ENCODE measurements at places on chromosomes 7 and 10.

GRCh38 chr7:100413346-100413745 is 15.2 kb downstream of the ZCWPW1 start:
- DNase-seq = no peak

DNA sequence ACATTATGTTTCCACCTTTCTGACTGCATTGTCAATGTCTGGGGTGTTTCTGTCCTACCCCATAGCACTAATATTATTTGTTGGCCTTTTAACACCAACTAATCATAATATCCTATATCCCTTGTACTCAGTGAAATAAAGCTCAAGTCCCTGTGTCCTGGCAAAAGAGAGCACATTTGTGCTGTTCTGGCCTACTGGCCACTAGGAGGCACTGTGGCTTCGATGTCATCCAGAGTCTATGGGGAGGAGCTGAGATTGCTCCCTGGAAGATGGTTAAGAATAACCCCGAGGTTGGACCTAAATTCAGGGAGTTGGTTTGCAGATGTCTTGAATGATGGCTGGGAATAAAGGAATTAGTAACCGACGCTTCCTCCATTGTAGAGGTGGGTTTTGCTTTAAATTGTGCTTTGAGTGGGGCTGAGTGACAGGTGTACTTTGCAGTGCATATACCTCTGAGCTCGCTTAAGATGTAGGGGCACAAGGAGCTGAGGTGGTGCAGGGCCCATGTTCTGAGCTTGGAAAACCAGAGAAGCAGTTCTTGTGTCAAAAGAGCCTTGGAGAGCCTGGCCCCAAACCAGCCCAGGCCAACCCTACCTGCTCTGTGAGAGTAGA is 191.2 kb upstream of the PRSS1 start:
- DNase-seq = peak; percentile 29

DNA sequence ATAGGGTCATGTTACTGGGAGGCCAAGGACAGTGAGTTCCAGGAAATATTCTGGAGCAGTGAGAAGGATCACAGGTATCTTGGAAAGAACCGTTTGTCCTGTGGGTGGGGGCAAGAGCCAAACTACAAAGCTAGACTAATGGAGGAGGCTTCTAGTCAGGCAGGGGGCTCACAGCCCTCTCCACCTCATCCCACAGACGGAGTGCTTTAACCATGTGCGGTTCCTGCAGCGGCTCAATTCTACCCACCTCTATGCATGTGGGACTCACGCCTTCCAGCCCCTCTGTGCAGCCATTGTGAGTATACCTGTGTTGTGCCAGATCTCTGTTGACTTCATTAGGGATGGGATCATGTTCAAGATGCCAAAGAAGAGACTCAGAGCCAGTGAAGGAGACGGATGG is 8.1 kb downstream of the SEMA4G start:
- no peak for DNase-seq

GRCh38 chr10:61130366-61130765 is 186.4 kb upstream of the RHOBTB1 start:
- DNase-seq = no peak

DNA sequence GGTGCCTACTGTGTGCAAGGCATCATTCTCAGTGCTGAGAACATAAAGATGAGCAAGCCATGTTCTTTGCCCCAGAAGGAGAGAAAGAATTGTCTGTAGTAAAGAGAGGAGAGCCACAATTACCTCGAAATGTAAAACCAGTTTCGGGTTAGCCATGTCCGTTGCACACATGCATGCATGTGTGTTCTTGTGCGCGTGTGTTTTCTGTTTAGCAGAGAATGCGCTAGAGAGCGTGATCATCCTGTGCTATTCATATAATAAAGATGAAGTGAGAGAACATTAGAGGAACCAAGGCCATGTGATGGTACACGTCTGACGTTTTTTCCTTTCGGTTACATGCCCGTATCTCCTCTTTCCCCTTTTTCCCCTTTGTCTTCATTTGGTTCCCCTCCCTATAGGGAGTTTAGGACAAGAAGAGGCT is 158.2 kb downstream of the CELF2 start:
- no peak for DNase-seq

DNA sequence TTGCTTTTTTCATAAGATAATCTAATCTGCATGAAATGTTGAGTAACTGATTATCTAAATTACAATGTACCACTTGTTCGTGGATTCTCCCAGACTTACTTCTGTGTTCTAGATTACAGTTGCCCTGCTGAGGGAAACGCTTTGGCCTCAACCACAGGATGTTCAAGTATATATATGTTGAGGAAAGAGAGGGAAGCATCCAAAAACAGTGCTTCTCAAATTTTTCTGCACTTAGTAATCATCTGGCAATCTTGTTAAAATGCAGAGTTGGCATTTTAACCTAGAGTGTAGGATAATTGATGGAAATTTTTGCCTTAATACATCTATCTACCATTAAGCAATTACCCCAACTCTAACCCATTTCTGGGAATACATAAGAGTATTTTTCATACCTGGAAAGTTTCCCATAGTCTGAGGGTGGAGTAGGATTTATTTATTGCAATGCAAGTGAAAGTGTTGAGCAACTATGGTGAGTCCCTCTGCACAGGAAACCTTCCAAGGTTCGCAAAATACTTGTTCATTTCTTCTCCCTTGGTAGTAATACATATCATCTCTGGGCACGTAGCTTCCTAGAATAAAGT is 59.6 kb upstream of the C1GALT1 start:
- no peak for DNase-seq

DNA sequence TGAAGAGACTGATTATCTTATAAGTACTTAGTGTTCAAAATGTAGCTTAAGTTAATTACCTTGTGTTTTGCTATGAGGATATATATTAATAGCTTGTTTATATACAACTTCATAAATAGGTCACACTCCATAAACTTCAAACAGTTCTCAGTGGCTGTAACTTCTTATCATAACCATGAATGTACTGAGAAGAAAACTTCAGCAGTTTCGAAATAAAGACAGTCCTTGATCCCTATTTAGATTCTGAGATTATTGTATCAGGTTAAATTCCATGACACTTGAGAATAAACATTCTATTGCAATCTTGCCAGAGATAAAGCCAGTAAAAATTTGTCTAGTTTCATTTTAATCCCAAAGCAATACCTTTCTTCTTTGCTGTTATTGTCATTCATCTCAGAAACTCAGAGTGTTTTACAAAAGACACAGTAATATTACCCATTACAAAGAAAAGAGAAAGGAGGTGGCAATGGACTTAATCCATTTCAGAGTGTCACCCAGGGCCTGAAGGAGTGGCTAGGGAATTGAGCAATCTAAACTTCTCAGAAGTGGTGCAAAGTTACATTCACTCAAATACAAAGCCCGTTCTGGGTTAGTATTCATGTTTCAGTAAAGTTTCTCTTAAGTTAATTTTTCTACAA is 403.6 kb downstream of the SEMA3D start:
- no peak for DNase-seq

GRCh38 chr7:44629829-44630522 is 23.5 kb downstream of the OGDH start:
- no peak for DNase-seq

GRCh38 chr7:84484502-84485079 is 290.0 kb upstream of the SEMA3A start:
- no peak for DNase-seq

DNA sequence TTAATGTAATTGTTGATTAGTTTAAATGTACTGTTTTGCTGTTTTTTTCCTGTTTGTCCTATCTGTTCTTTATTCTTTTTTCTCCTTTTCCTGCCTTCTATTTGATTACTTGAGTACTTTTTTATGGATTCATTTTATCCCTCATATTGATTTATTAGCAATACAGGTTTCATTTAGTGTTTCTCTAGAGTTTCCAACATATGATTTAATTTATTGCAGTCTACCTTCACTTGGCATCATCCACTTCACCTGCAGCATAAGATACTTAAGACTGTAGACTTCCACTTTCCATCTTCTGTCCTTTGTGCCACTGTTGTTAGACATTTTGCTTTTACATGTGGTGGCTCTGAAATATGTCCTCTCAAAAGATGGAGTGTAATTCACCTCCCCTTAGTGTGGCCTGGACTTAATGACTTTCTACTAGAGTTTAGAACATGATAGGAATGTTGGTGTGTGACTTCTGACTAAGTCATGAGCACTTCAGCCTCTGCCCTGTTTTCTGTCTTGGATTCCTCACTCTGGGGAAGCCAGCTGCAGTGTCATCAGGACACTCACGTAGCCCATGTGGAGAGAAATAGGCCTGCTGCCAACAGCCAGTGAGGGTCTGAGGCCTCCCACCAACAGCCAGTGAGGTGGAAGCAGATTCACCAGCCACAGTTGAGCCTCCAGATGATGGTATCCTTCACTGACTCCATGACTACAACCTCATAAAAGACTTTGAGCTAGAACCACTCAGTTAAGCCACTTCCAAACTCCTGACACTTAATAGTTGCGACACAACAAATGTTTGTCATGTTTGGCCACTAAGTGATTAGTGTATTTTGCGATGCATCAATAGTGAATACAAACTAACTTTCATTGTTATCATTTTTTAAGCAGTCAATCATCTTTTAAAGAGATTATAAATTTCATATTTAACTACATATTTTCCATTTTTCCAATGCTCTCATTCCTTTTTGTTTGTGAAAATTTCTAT is 643.5 kb upstream of the DPP6 start:
- no peak for DNase-seq

GRCh38 chr10:32072025-32072800 is 16.0 kb upstream of the KIF5B start:
- DNase-seq = no peak

DNA sequence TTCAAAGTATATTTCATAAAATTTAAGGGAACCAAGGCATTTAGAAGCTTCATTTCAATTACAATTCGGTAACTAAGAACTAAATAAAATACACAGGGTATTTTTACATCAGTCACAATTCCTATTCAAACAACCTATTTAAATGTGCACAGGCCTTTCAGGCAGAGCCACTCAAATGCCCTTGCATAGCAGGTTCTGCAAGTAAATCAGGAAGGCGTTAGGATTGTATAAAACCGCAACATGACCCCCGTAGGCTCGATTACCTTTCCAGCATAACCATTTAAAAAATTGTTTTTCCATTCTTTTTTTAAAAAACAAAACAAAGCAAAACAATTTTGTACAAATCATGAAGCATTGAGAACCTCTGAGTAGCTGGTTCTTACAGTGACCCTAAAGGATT is 289.9 kb upstream of the SP8 start:
- no peak for DNase-seq

- no peak for DNase-seq
Measured at GRCh38 chr10:118729641-118730258, 25.0 kb downstream of the CACUL1 start.

- DNase-seq = no peak
Measured at GRCh38 chr10:114212153-114212552, 26.9 kb upstream of the VWA2 start.

GRCh38 chr10:133359554-133359971 is 1.7 kb upstream of the FUOM start:
- no peak for DNase-seq

DNA sequence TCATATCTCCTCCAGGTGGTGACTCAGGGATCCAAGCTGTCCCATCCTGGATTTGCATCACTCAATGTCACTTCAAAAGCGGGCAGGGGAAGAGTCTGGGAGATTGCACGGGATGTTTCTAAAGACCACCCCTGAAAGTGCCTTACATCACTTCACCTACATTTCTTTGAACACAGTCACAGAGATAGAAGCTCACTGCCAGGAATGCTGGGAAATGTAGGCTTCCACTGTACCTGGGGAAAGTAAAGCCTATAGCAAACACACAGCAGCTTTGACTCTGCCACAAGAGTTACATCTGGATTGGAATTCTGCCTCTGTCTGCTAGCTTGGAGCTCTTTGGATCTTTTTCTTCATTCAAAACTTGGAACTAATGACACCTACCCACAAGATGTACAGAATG is 300.9 kb downstream of the WDR11 start:
- no peak for DNase-seq

DNA sequence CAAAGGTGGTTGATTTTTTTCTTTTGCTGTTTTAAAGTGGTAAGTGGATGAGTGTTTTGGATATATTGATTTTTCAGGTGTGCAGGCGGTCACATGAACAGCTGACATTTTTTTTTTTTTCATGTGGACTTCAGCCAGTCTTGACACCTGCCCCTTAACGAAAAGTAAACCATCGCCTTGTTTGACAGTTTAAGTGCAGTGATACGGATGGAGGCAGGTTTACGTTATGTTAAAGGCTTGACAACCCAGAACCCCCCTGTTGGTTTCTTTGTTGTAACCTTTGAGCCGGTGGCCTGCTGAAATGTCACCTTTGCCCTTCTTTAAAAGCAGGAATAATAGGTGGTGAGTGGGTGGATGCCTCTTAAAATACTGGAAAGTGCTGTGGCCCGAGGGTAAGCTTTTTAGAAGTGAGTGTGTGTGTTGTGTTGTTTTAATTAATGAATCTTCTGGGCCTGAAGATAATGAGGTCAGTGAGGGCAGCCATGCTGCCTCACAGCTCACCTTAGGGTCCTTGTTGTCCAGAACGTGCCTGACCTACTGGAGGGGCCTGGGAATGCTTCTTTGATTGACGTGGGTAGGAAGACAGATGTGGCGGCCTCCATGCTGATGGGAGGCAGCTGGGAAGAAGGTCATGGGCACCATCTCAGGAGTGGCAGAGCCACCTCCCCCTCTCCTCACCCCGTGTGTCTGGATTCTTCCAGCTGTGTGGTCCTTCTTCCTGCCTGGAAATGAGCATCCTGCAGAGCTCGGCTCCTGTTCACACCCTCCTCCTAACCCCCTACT is 69.8 kb downstream of the TCF7L2 start:
- no peak for DNase-seq

DNA sequence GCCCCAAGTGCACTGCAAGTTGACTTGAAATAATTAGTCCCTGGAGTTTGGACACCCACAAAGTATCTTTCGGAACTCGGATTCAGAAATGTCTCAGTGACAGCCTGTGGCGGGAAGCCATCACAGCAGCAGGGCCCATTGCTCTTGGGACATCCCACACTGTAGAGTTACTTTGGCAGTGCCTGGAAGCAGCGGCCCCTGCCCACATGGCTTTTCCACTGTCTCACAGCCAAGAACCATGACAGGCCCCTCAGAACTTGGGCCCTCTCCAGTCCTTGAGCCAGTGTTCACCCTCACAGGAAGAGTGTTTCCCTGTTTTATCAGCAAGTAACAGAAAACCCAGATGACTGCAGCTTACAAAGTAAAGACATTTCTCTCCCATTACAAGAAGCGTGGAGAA is 477.0 kb upstream of the GALNT17 start:
- DNase-seq = no peak

DNA sequence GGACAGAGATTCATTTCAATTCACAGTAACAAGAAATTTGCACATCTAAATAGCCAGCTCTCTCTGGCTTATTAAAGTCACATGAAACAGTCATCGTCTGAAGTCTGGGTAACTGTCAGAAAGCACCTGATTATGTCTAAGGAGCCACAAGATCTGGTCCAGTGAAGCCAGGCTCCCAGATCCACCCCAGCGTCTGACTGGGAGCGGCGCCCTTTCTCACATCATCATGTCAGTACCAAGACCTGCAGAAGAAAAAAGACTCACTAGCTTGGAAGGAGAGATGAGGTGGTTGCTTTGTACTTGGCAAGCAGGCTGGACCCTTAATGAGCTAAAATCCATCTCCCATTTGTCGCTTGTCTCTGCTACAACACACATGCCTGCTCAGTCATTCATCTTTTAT is 58.4 kb downstream of the VOPP1 start:
- no peak for DNase-seq

GRCh38 chr7:42332605-42333222 is 95.7 kb upstream of the GLI3 start:
- no peak for DNase-seq

- DNase-seq = no peak
Measured at GRCh38 chr10:1579141-1579491, 158.2 kb downstream of the ADARB2 start.

GRCh38 chr7:121394709-121395140 is 1.4 kb downstream of the FAM3C start:
- DNase-seq = no peak

Measured in activated T-helper 1 cell treated with anti-CD3 and anti-CD28 coated beads, Interleukin-12 subunit alpha, Interleukin-12 subunit beta, Interleukin-2, Interleukin-4 antibody, amounts not matched to agents 30 ng/mL and 10 ng/mL and 1 ng/mL, durations not matched to agents 14 hours and 24 hours and 36 hours (primary cell).